ENCODE measurements at places on chromosomes 12 and 14.

GRCh38 chr12:49946086-49946485, 4.5 kb upstream of the AQP2 start:
- DNase-seq, result no peak

DNA sequence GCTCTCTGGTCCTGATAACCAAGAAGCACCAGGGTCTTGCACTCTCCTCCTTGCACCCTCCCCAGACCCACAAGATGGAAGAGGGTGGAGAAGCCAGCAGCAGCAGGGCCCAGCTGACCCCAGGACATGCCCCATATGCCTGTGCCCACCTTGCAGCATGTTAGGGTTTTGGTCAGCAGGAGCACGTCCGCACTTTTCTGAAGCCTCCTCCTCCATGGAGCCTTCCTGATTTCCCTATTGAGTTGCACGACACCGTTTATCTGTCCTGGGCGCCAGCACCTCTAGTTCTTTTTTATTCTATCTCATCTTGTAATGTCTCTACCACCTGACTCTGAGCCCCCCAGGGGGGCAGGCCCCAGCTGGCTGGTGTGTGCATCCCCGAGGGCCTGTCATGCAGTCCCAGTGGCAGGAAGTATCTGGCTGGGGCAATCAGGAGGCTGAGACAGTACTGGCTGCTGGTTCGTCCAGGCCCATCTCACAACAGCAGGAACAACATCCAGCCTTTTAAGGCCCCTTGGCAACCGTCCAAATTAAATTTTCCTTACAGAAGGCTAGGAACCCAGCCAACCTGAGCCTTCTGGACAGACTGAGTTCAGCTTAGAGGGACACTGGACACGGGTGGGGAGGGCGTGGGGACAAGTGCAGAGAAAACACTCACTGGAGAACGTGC, 39.6 kb downstream of the CCDC85C start:
- peak; percentile 72 for DNase-seq

DNA sequence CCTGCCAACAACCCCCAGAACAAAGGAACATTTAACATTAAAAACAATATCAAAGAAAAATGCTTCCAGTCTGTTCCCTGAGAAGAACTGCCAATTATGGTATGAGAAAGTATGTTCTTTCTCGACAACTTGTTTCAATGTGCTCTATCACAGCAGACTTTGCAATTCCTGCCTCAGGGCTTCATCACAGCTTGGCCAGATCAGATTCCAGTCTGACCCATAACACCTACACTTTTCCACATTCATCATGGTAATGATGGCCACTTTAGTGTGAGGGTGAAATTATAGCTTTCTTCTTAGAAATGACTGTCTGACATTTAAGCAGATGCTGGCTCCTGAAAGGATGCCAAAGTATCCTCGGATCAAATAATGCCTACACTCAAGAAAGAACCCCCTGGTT, 17.0 kb downstream of the NEK9 start:
- no peak for DNase-seq

DNA sequence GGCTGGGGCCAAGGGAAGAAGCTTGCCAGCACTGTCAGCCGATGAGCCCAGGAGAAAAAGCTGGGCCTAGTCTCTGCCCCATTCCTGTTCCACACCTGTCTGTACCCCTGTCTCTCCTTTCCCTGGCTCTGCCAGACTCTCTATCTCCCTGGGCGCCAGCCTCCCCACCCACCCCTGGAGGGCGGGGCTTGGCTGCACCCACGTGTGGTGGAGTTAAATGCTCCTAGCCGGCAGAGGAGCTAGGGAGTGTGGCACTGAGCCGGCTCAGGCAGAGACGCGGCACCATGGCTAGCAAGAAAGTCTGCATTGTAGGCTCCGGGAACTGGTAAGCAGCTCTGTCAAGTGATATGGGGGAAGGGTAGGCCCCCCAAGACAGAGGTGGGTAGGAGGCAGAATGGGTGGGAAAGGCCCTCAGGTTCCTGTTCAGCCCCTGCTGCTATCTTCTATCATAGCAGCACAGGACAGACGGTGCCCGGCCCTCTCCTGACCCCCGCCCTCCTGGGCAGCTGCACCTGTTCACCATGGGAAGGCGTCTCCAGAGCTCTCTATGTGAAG, at the start of gene GPD1:
GPD1 (plus strand) TSS at position 242 of the 555 bp plus-strand sequence; CDS start at position 285, 43 bp downstream.
- DNase-seq, result no peak

GRCh38 chr12:122981036-122981471, 573 bp downstream of the ARL6IP4 start:
- DNase-seq, result no peak

DNA sequence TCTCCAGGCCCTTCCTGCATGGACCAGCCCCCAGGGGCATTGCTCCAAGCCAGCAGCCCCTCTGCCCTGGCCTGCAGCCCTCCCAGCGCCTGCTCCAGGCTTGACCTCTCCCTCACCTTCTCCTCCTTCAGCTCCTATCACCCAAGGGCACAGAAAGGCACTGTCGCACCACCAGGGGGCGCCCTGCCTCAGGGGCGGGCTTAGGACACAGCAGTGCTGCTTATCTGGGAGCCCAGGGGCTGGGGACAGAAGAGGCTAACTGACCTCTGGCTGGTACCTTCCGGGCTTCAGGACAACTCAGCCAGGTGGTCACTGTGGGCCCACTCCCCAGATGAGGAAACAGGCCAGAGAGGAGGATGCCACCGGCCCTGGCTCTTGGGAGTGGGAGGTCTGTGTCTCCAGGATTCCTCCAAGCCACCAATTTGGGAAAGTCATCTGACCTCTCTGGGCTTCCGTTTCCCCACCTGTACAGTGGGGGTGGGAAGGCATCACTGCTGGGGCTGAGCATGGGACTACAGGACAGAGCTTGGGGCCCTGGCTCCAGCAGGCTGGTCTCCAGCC, 25.3 kb upstream of the GPR132 start:
- peak; percentile 43 for DNase-seq

DNA sequence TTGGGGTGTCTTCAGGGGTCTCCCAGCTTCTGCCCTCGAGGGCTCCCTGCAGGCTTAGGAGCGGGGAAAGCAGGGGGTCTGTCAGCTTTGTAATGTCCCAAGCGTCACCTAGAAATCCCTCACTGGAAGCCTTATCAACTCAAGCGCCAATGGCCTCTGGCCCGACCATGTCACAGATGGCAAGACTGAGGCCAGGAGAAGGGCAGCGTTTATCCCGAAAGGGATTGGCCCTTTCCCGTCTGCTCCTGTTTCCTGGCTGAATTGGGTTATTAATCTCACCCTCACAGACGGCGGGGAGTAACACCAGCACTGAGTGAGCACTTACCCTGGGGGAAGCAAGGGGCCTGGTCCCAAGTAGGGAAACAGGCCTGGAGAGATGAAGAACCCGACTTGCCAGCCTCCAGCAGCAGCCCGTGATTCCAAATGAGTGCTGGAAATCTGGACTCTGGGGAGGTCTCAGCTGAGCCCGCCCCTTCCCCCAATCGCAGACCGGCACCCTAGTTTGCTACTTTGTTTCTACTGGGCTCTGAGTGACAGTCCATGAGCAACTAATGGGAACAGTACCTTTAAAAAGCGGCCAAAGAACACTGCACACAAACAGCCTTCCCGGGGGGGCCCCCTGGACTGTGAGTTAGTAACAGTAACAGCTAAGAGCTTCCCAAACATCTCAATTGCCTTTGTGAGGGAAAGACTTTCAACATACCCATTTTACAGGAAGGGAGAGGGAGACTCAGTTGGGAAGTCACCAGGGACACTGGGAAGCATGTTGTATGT, 2.1 kb upstream of the NCOR2 start:
- DNase-seq, result no peak

- no peak for DNase-seq
These were observed 46.4 kb downstream of the CLMN start for GRCh38 chr14:95273001-95273978.

DNA sequence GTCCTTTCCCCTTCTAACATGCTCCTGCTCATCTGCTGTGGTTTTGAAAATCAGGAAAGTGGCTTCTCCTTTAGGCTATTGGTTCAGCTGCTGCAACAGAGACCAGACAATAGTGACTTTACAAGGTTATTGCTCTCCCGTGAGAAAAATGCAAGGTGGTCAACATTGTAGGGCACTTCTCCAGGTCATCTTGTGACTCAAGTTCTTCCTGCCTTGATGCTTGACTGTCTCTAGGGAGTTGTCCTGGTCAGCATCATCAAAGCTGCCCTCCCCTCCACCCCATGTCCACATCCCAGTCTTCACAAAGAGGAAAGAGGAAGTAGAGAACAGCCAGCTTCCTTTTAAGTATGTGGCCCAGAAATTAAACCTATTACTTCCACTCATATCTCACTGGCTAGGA, 3.9 kb upstream of the TMEM63C start:
- DNase-seq, result no peak

DNA sequence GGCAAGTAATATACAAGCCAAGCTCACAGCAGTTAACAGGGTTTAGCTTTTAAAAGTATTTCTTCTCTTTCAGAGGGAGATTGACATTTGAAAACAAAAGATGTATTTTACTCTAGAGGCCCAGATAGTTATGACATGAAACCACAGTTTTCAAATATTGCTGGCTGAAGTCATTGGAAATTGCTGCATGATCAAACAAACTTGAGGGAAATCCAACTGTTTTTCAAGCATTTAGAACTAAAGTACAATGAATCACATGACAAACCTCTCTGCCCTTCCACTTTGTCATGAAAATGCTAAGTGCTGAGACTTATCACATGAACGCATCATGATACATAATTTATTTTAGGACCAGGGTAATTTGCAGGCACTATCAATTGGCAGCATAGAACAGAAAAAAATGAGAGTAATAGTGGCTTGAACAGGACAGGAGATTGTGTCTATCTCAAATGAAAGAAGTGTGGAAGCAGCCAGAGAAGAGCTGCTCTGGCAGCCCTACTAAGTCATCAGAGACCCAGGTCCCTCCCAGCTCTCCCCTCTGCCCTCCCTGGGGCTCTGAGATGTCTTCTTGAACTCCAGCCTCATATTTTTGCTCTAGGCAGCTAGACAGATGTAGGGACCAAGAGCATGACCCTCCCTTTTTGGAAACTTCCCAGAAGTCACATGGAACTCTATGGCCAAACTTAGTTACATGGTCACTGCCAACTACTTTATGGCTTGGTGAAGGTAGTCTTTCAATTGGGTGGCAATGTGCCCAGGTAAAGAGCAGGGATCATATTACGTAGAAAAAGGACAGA, 90.1 kb upstream of the PELI2 start:
- DNase-seq, result no peak

- DNase-seq, result no peak
These were observed 423.3 kb upstream of the RGS6 start for GRCh38 chr14:71508901-71509300.

Measured in smooth muscle cell of the brain vasculature (primary cell).